Fibroblast of skin of right biceps (primary cell): ENCODE measurements at places on chromosomes 2 and 18.

GRCh38 chr18:676736-677135 lies 19.3 kb downstream of the TYMS start:
- DNase-seq: no peak

DNA sequence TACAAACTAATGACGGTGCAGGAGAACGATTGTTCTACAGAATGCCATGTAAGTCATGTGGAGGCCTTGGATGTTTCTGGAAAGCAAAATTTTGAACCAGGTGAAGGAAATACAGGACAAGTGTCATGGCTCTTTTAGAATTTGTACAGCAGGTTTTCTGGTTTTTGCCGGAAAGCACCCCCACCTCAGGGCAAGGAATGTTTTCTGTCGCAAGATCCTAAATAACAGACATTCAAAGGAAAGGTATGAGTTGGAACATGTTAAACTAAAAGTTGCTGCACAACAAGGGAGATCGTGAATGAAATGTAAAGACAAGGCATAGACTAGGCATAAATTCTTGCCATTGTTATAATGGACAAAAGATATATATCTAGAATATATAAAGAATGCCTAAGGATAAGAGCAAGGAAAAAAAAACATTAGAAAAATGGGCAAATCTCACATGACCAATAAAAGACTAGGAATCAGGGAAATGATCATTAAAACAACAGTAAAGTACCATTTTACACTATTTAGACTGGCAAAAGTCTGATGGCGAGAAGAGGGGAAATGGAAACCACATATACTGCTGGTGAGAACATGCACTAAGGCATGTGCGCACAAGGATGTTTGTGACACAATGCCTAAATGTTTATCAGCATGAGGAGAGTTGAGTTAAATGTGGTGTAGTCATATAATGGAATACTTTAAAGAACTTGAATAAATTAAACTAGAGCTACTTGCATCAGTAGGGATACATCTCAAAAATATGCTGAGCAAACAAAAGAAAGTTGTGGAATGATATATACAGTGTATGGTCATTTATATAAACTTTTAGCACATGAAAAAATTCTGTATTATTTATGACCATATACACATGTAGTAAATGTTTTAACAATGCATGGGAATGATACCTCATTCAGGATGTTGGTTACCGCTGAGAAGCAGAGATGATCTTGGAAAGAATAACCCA lies 127.0 kb downstream of the EML6 start:
- DNase-seq: no peak

DNA sequence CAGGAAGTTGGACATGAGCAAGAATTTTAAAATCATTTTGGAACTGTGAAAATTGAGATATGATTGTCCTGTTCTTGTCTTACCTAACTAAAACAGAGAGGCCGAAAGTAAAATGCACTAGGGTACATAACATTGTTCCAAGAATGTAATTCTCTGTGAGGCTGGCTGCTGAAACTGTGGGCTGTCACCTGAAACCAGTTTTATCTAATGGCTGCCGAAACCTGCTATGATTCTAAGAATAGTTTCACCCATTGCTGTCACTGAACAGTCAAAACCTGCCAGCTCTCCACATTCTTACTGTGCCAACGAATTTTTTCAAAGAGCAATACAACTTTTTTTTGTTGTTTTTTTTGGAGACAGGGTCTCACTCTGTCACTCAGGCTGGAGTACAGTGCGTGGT lies 119.3 kb upstream of the ZSWIM2 start:
- DNase-seq: no peak

DNA sequence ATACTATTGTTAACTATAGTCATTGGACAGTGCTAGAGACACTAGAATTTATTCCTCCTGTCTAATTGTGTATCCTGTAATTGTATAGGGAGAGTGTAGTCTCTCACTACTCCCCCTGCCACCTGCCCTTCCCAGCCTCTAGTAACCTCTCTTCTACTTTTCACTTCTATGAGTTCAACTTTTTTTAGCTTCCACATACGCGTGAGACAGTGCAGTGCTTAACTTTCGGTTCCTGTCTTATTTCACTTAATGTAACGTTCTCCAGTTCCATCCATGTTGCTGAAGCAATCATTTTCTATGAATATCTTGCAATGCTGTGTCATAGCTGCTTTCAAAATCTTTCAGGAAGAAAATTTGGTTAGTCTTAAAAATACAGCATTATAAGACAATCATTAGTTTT lies 22.8 kb upstream of the RUFY4 start:
- DNase-seq: no peak

DNA sequence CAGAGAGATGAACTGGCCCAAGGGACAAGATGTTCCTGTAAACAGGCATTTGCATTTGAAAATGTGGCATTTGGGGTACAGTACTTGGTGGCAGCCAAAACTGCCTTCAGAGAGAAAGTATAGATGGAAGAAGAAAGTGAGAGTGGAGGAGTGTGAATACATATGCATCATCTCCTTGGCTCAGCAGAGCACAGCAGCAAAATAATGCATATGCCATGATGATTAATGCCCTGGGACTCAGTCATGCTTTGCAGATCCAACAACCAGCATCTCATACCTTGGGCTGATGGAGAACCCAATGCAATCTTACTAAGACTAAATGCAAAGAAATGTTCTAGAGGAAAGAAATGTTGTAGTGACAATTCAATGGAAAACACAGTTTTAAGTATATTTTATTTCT lies 29.7 kb upstream of the CYTIP start:
- peak; percentile 46 for DNase-seq

DNA sequence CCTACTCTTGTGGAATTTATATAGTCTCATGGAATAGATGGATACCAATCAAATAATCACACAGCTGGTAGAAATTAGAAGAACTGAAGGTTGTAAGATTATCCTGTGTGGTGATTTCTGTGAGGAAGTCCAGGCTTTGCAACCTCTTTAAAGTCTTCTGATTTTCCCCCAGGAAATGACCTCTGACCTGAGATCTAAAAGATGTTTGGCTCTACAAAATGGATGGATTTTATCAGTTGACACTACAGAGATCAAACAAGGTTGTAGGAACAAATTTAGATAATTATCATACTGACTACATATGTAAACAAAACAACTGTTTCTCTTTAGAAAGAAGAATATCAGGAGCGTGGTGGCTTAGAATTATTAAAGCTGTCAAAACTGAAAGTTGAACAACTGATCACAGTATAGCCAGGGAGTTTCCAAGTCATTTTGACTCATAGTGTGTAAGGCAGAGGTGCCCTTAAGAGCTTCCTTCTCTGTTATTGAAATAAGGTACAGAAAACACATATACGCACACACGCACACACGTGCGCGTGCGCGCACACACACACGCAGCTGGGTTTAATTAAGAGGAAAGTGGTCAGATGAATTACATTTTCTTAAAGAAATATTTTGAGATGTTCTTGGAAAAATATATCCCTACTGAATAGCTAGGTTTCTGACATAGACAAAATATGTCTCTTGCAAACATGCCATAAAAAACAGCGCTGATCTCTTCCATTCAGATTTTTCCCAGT lies 35.5 kb upstream of the PELI1 start:
- DNase-seq: peak; percentile 51

- no peak for DNase-seq
These were observed 227.5 kb upstream of the APCDD1 start for GRCh38 chr18:10226971-10227370.

- DNase-seq: no peak
These were observed 405.1 kb upstream of the POU3F3 start for GRCh38 chr2:104448661-104449440.
